ENCODE measurements at places on chromosomes 5 and 9. TPM values are rescaled to one million over a fixed set of nuclear protein-coding genes. Genes with fewer than 3 reads are reported as not detected.
A peak's percentile ranks its signal among the peaks of the same experiment; 100 is the strongest.

Gene CCNJL
- 0.09 TPM for total RNA-seq

- H3K27me3 ChIP-seq, result no peaks in the 10 kb centered on the region
- H3K4me3 ChIP-seq, result no peak overlapping the region
- H3K36me3 ChIP-seq, result no peaks in the 10 kb centered on the region
- no peak overlapping the region for H3K27ac ChIP-seq
- DNase-seq, result no peak
- H3K4me1 ChIP-seq, result no peaks in the 10 kb centered on the region
These were observed 125.6 kb downstream of the PAPPA start for GRCh38 chr9:116279230-116279629.

DNA sequence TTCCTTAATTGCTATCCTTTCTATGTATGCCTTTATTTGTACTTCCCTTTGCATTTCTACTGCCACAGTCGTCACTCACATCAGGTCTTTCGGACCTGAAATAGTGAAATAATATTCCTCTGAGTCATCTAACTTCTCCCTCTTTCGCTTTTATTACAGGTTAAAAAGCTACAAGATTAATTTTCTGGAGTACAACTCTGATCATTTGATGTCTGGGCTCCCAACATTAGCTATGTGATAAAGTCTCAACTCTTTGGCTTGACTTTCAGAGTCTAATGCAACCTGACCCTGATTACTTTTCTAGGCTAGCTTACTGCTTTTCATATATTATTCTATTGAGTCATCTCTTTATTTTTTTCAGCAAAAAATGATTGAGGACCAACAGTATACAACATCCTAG lies 638.8 kb upstream of the WWC1 start:
- no peaks in the 10 kb centered on the region for H3K36me3 ChIP-seq
- DNase-seq, result no peak
- H3K4me3 ChIP-seq, result no peak overlapping the region

GRCh38 chr9:21317956-21318923 lies 13.1 kb upstream of the IFNA5 start:
- H3K27ac ChIP-seq, result no peak overlapping the region
- no peak overlapping the region for H3K4me3 ChIP-seq
- no peaks in the 10 kb centered on the region for H3K27me3 ChIP-seq
- DNase-seq, result no peak
- H3K4me1 ChIP-seq, result peaks cover 3% of the 10 kb centered on the region

GRCh38 chr5:136000932-136001331 lies 27.9 kb upstream of the TGFBI start:
- no peak overlapping the region for H3K27ac ChIP-seq
- no peaks in the 10 kb centered on the region for H3K4me1 ChIP-seq
- H3K27me3 ChIP-seq, result peaks cover 12% of the 10 kb centered on the region
- H3K4me3 ChIP-seq, result no peak overlapping the region

DNA sequence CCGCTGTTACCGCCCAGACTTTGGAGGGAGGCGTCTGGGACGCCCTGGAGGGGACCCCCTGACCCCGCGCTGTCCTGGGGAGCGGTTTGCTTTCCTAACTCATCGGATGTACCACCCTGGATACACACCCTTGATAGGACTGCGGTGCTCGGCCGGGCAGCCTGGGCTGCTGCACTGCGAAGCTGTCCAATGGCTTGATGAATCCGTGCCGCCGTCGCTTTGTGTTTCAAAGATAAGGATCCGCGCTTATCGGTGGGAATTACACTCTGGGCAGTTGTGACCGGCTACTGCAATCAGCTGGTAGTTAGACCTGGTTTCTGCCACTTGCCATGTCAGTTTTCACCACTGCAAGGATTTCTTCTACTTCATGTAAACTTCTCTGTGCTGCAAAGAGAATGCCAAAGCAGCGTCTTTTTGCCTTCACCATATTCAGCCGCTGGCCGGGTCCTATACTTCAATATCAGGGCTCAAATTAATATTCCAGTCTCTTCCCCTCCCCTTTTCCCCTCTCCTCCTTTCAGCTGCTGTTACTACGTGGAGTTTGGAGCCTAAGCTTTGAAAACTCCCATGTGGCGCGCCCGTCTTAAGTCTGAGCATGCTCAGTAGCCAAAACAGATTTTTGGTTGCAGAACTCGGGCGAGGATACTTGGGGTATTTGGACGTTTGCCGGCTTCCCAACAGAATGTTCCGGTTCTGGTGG lies 727 bp downstream of the SMAD5 start:
- DNase-seq, result no peak
- H3K27me3 ChIP-seq, result peaks cover 7% of the 10 kb centered on the region
- H3K27ac ChIP-seq, result peak overlapping the region; percentile 80
- peaks cover 33% of the 10 kb centered on the region for H3K4me1 ChIP-seq

GRCh38 chr9:80020056-80020455 lies 448.3 kb downstream of the TLE4 start:
- H3K4me1 ChIP-seq, result peaks cover 4% of the 10 kb centered on the region
- no peaks in the 10 kb centered on the region for H3K36me3 ChIP-seq
- no peaks in the 10 kb centered on the region for H3K27me3 ChIP-seq
- H3K4me3 ChIP-seq, result no peak overlapping the region
- no peak for DNase-seq

DNA sequence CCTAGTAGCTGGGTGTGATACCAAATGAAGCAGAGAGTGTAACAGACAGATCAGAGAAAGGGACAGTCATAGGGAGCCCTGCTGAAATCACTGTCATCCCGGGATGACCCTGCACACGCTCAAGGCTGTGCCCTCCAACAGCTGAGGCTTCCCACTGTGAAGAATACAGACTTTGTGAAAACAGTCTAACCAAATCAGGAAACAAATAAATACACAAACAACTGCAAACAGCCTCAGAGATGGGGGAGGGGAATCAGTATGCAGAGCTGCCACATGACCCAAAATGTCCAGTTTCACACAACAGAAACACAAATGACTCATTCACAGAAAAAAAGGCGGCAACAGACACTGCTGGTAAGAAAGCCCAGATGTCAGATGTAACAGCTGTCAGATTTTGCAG lies 101.9 kb downstream of the ADAMTS2 start:
- peaks cover 4% of the 10 kb centered on the region for H3K27me3 ChIP-seq
- no peak overlapping the region for H3K27ac ChIP-seq
- H3K36me3 ChIP-seq, result no peaks in the 10 kb centered on the region
- DNase-seq, result no peak
- no peak overlapping the region for H3K4me3 ChIP-seq

DNA sequence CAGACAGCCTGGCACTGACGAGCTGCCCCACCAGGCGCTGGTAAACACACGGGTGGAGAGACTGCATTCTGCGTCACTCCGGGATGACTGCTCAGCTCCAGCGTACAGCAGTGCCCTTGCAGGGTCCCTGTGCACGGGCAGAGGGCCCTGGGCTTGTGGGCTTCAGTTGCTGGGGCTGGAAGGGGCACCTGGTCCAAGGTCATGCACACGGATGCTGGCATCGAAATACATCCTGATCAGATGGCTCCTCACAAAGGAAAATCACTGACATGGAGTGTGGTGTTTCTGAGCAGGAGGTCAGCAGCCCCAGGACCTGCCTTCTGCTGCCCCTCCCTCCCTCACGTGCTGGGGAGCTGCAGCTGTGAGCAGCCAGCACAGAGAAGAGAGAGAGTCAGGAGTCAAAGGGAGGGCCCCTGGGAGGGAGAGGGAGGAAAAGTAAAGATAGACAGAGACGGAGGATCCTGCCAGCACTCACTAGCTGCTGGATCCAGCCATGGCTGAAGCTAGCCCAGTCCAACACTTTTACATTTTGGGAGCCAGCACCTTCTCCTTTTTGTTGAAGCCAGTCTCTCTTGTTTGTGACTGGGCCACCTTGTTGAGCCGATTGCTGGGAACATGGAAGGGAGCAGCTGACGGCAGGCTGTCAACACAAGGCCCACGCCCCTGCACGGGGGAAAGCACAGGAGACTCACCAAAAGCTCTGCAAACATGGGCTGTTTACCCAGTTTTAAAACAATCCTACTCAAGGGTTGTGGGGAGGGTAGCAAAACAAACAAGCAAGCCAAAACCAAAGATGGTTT lies 166.5 kb upstream of the PHYKPL start:
- no peak for DNase-seq
- peaks cover 5% of the 10 kb centered on the region for H3K27me3 ChIP-seq

Gene IFNK
- total RNA-seq, result not detected

DNA sequence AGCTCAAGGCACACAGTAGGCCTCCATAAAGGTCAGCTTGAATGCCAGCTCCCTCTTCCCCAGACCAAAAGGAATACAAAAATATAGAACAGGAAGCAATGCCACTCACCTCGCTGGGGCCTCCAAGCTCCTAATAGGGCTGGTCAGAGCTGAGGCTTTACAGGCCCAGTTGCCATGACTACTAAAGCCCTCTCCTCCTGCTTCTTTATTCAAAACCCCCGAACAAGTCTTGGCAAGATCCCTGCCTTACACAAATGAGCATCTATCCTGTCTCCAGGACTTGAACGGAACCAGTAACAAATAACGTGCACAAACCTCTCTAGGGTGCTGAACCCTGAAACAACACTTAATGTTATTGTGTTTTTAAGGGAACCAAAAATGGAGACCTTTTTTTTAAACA lies 136.3 kb downstream of the SIL1 start:
- no peaks in the 10 kb centered on the region for H3K27me3 ChIP-seq
- H3K36me3 ChIP-seq, result peaks cover 2% of the 10 kb centered on the region
- H3K4me1 ChIP-seq, result no peaks in the 10 kb centered on the region

Gene TAF11L5
- not detected for total RNA-seq
